GM13976 (cell line): ENCODE measurements at places on chromosomes 6 and 20.

GRCh38 chr20:5056801-5057599, 55.7 kb upstream of the SLC23A2 start:
- DNase-seq: peak; percentile 74

DNA sequence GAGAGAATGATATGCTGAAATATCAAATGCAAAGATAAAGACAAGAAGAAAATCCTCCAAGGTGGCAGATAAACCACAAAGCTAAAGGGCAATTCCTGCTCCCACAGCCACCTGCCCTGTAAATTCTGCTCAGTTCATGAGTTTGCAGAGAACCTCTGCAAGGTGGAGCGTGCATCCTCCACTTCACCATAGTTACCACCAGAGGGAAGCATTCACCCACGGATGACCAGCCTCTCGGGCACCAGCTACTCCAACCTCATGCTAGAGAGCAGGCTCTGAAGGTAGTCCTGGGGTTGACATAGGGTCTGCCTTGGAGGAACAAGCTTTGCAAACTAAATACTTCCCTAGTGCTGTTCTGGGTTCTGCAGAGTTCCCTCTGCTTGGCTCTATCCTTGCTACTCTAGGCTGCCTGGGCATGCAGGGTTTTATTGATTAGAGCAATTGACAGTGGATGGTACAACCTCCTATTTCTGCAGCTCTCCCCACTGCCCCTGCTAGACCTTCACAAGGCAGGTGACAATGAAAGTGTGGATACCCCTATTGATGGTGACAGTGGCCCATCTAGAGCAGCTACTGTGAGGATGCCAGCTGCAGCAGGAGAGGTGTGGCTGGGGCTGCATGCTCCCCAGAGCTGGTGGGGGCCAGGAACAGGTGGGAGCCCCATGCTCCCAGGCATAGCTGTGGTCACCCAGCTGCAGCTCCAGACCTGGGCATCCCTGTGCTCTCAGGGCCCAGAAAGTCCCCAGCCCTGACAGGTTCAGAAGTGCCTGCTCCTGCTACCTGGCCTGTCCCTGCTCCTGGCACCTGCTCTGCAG, 51.1 kb downstream of the GGTLC1 start:
- peak; percentile 56 for DNase-seq

DNA sequence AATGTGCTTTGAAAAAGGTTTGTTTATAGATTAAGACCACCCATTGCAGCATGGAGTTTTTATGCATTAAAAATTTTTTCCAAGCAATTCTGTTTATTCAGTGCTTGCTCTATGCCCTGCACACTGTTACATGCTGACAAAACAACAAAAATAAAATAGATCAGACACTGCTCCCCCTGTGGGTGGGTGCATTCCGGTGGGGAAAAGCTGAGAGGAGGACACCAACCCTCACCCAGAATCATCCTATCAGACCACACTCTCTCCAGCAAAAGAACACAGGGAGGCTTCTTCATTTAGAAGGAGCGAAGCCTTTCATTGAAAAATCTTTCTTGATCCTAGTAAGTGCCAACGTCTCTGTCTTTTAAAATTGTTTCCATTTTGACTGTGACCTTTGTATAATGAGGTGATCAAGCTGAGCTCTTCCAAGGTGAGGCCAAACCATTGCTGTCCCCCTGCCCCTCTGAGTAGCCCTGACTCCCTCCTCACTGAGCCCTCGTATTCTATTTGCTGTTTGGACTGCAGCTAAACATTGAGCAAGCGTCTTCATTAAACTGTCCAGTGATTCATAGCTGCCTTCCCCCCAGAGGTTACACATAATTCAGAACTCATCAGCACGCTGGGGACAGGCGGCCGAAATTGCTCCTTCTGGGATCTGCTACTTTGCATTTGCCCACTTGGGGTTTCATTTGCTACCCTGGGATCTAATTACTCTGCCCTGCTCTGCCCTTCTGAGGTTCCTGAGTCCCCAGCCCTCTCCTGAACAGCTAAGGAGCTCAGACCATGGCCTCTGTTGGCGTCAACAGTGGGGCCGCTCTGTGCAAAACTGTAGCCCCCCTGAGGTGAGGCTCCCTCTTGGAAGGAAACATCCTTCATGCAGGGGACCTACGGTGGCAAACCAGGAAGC, 102.4 kb downstream of the F13A1 start:
- DNase-seq: no peak

DNA sequence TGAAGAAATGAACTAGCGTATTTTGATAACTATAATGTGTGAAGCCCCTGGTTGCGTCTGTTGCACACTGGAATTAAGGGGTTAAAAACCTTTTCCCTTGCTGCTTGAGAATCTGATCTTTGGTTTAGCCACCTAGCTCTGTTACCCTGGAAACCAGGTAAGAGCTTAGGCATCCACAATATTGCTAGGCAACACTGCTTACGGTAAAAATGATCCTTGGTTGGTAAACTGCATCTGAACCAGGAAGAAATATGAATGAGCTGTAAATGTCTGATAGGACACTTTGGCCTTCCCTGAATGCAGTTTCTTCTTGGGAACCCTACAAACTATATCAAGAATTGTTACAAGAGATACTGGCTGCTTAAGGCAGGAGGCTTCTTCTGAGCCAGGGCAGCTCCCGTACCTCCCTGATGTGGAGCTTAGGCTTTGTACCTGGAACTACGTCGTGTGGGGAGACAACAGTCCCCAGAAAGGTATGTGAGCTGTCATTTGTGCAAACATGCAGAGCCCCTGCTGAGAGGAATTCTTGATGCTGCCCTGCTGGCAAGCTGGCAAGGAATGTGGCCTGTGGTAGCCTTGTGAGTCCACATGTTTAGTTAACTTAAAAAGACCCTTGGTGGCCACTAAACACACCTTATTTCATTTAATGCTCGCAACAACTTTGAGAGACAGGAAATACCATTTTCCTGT, 18.4 kb downstream of the UBE3D start:
- no peak for DNase-seq

DNA sequence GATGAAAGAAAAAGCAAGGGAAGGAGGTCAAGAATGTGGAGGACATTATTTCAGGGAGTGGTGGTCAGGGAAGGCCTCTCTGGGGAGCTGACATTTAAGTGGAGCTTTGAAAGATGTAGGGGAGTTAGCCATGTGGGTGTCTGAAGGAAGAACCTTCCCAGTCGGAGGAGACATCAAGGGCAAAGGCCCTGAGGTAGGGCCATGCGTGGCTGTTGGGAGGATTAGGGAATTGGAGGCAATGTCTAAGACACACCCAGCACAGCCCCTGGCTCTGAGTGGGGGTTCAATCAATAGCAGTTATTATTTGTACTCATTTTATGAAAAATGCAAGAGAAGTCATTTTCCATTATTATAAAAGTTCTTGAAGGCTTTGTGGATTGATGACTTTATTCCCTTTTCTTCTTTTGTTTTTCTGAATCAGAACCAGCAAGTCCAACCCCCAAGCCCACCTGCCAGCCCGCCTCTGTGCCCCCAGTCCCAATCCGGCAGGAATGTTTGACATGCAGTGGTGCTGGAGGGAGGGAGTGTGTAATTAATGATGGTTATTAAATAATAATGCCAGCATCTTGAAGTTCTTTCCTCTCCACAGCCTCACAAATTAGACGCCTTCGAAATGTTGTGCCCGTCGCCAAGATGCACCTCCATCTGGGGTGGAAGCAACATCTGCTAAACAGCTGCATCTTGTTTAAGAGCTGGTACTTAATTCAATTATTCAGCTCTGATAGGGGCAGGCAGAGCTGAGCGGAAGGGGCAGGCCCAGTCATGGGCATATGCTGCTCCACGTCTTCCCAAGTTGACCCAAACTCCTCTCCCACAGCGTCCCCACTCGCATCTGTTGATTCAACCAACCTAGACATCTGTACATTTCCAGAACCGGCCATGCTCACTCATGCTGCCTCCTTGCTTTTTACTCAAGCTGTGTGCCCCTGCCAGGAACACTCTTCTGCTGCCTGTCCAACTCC, 81.3 kb upstream of the SIRPA start:
- no peak for DNase-seq

DNA sequence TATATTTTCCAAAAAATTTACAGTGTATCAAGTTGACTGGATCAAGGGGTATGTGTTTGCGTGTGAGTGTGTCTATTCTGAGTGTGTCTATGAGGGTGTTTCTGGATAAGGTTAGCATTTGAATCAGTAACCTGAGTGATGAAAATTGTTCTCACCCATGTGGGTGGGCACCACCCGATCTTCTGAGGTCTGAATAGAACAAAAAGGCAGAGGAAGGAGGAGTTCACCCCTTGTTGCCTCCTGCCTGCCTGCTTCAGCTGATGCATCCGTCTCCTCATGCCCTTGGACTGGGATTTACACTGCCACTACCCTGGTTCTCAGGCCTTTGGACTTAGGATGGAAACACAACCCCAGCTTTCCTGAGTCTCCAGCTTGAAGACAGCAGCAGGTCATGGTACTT, 13.7 kb upstream of the PRND start:
- DNase-seq: no peak

DNA sequence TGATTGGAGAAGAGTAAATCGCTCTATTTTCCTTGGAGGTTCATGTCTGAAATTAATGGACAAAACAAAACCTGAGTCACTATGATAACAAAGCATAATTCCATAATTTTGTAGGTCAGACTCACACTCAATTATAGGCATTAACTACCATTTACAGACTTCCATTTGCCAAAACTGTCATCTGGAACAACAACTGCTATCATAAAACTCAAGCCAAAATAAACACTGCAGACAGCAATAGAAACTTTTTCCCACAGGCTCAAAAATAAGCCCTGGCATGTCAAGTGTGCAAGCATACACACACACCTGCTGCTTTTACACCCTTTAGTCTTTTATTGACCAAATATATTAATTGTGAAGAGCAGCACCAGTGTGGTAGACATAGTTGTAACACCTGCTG, 7.1 kb downstream of the MRPS10 start:
- no peak for DNase-seq

DNA sequence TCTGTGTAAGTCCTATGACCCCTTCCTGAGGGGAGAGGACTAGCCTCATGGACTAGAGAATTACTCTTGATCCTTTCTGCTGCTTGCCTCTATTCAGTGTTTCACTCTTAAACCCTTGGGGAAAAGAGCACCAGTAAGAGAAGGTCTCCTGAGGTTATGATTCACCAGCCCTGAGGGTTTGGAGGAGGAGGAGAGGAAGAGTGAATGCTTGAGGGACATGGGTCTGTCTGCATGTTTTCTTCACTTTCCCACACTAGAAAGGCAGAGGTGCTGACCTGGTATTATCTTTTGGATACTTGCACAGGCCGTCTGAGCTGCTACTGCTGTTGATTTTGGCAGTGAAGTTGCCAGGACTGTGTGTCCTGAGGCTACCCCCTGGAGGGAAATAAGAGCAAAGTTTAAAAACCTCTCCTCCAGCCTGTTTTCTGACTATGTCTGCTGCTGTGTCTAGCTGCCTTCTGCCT, 78.3 kb downstream of the CD109 start:
- DNase-seq: no peak

- no peak for DNase-seq
These were observed 365.9 kb downstream of the RNF144B start for GRCh38 chr6:18753076-18753475.

DNA sequence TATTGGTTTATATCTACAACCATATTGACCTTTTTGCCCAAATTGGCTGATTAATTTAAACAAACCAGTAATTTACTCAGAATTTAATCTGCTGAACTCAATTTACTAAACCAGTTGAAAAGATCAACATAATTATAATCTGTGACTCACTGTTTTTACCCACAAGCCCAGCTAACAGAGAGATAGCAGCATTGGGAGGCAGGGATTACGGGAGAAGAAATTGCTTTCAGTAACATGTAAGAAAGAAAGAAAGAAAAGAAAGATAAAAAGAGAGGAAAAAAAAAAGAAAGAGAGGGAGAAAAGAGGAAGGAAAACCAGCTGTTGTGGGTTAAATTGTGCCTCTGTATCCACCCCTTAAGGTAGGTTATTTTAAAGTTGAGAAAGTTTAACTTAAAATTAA, 13.3 kb upstream of the RHAG start:
- no peak for DNase-seq

GRCh38 chr20:57947421-57948179, 237.8 kb upstream of the PMEPA1 start:
- DNase-seq: no peak
